H54 (cell line): ENCODE measurements at places on chromosomes 6 and 20.

GRCh38 chr6:169983651-169984050 is 232.2 kb downstream of the ERMARD start:
- no peak for DNase-seq

DNA sequence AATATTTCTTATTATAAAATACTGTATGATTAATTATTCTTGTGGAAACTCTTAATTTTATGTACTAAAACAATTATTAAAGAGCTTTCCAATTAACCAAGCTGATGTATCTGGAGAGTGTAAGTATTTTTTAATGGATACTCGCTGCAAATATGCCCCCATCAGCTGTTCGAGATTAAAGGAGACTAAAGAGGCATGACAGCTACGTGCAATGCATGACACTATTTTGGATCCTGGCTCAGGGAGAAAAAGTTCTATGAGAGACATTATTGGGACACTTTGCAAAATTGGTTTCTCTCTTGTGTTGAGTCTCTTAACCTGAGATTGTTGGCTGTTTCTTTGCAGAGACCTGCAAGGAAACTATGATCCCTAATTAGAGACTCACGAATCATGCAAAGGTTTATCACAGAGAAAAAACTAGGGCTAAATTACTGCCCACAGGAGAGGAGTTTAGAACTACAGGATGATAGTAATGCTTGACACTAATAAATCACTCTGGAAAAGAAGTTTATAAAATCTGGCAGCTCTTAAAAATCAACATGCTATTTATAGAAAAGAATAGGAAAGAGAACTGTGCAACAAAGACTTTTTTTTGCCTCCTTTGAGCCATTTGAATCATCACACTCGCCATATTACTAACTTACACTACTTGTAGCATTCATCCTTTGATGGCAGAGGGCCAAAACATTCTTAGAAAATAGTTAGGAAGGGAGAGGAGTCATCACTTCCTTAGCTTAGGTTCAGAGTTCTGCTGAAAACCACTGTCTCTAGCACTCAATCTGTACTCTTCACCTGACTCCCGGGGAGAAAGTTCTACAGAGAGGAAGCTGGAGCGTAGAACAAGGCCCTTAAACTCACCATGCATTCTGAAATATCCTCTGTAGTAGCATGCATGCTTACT is 25.3 kb downstream of the NRN1 start:
- no peak for DNase-seq

GRCh38 chr6:53410508-53411258 is 61.9 kb upstream of the ELOVL5 start:
- peak; percentile 17 for DNase-seq

DNA sequence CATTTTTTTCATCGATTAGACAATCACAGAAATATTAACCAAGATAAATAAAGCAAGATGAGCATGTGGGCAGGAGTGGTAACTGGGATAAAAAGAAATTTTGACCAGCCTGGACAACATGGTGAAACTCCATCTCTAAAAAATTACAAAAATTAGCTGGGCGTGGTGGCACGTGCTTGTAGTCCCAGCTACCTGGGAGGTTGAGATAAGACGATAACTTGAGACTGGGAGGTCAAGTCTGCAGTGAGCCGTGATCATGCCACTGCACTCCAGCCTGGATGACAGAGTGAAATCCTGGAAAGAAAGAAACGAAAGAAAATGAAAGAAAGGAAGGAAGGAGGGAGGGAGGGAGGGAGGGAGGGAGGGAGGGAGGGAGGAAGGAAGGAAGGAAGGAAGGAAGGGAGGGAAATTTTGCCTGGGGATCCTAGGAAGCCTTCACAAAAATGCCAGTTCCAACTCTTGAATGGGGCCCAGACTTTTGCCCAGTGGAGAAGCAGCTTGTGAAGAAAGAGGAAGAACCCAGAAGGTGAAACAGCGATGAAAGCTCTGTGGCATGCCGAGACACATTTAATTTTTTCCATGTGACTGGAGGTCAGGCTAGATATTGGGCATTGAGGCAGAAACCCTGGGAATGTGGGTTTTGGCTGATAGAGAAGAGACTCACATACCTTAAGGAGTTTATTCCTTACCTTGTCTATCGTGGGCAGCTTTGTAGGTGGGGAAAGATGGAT is 20.3 kb downstream of the CCDC170 start:
- no peak for DNase-seq

DNA sequence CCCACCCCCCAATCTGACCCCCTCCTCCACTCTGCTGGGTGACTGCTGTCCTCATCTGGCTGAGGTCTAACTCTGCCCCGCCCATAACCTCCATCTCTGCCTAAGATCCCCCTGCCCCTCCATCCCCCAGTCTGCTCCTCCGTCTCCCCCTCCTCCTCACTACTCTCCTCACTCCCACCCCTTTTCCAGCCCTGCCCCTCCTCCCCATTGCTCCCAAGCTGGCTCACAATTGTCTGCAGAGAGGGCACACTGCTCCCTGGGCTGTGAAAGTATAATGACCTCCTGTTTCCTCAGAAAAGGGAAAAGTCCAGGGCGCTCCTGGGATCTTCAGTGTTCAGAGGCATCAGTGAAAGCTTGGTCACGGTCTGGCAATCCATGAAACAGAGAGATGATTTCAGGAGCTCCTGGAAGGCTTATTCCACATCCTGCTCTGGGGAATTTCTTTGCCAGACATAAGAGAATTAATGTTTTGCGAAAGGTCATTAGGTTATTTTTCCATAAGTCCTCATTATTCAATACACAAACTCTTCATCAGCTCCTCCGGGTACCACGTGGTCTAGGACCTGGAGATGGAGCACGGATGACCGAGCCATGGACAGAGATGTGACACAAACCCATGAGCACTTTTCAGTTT is 21.5 kb downstream of the CST5 start:
- DNase-seq, result no peak

GRCh38 chr6:109172101-109172746 is 76.9 kb downstream of the CEP57L1 start:
- DNase-seq, result no peak
